Umbilical cord (tissue), 2 donors: ENCODE measurements at places on chromosomes 16 and 17.
A peak's percentile ranks its signal among the peaks of the same experiment; 100 is the strongest.

DNA sequence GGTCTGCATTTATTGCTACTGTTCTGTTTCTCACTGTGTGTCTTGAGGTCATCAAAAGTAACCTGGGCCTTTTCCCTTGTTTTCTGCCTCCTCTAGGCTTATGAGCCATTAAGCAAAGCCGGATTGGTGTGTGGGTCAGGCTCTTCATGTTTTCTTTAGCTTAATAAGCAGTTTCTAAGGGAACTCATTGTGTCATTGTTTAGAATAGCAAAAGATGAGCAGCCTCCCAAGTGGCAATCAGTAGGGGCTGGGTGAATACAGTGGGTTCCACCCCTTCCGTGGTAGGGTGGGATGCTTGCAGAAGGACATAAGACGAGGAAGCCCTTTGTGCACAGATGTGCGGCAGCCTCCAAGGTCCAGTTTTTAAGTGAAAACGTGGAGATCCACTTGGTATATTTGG lies 34.5 kb downstream of the ABCC1 start:
- no peak for DNase-seq

DNA sequence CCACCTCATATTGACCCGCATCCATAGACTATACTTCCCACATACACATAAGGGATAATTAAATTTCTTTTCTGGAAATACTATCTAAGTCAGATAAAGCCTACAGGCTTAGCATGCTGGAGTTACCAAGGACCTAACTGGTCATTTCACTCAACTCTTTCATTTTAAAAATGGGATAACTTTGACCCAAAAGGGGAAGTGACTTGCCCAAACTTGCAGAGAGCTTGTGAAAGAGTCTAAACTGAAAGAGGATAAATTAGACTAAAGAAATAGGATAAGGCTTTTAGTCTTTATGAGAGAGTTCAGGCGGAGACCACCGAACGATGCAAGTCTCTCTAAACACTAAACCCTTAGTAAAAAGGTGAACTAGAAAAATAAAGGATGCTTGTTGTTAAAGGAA lies 3.9 kb upstream of the KRT33A start:
- DNase-seq: no peak

DNA sequence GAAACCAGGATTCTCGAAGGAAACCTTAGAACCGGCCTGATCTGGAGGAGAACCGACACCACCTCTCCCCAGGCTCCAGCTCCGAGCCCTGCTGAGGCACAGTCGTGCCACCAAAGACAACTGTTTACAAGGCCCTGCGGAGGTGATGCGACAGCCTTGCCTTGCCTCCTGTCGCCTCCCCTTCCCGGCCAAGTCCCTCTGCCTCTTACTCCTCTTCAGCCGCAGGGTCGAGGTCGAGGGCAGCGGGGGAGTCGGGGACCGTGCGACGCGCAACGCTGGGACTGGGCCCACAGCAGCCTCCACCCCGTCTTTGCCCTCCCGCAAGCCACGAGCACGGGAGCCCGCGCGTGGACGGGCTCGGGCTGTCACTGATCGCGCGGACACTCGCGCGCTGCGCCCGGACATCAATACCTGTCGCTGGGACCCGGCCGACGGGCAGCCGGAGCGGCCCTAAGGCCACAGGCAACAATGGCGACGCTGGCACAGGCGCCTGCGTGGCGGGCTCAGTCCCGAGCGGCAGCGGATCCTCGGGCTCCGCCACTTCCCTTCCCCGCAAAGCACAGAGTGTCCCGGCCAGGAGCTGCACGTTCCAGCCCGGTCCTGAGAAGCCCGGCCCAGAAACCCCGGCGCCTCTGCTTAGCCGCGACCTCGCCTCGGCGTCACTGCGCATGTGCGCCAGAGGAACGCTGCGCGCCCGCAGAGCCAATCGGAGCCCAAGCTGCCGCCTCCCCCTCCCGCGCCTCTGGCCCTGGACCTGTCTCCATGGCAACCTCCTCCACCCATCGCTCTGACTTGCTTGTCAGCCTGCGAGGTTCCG lies at the start of gene ZNF287:
ZNF287 (minus strand) TSS at position 664 of the 817 bp plus-strand sequence. CDS start 1,473 bp downstream, outside the sequence.
- DNase-seq: peak; percentile 97

DNA sequence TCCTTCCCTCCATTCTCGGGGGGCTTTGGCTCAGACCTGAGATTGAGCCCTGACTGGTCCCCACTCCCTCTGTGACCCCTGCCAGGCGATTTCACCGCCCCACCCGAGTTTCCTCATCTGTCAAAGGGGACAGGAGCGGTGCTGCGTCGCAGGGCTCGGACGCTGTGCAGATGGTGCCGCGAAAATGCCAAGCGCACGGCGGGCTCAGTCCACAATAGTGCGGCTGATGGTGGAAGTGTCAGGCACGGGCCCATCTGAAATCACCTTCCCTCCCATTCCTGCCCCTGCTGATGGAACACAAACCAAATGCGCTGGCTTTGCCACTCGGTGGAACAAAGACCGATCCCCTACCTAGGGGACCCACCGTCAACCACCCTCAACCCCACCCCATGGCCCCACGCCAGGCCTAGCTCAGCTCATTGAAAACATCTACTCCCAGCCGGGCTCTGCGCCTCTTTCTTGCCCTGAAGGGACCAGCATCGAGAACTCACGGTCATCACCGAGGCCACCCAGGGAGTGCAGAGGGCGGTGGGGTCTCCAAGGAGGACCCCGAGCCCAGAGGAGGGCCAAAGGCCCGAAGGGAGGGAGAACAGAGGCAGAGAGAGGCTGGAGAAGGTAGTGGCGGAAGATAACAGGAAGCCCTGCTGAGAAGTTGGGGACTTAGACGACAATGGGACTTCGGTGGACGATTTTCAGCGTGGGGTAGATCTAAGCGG lies 1.4 kb downstream of the CARHSP1 start:
- peak; percentile 36 for DNase-seq

GRCh38 chr17:63024716-63025115 lies 58.7 kb downstream of the TANC2 start:
- DNase-seq: no peak

DNA sequence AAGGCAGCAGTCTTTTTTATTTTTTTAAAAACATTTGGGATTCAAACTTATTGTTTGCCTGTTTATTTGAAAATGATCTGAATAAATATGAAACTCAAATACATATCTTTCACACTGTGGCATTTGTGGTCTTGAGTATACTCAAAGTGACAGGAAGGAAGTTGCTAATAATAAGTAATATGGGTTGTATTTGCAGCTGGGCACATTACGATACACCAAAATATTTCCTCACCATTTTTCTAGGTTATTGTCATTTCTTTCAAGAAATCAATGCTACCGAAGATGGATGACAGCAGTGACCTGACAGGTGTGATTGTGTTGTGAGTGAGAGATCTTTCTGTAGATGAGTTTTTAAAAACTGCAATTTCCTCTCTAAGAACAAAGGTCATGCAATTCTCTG lies 665.7 kb downstream of the CDH8 start:
- DNase-seq: no peak
